ENCODE measurements at places on chromosomes 7 and 10.

DNA sequence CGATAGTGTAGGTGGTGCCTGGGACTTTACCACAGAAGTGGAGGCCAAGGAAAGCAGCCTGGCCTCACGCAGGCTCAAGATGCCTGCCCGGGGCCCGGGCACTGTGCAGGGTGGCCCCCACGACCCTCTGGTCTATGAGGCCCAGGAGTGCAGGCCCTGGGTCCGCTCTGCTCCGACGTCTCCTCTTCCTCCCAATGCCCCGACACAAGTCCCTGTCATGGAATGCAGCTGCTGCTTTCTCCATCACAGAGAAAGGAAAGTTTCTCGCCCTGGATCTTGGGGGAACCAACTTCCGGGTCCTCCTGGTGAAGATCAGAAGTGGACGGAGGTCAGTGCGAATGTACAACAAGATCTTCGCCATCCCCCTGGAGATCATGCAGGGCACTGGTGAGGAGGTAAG, 28.3 kb upstream of the HK1 start:
- no peak for DNase-seq

DNA sequence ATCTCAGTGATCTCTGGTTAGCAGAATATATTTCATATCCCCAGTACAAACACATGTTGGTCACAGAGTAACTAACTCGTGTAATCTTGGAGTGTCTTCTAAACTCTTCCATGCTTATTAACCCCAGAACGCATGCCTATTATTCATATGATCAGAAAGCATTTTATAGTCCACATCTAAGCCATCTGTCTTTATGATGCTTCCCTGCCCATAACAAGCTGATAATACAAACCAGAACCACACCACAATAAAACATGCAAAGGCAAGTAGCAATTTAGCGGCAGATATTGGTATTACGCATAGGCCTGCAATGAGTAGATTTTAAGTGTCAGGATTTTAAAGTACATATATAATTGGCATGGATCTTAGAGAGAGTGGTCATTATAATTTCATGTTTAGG, 120.0 kb upstream of the PRKCQ start:
- DNase-seq: no peak

GRCh38 chr7:18864967-18865366, 252.5 kb downstream of the TWIST1 start:
- no peak for DNase-seq

- no peak for DNase-seq
Observed at GRCh38 chr7:152911922-152912321, 152.4 kb downstream of the ACTR3B start.

DNA sequence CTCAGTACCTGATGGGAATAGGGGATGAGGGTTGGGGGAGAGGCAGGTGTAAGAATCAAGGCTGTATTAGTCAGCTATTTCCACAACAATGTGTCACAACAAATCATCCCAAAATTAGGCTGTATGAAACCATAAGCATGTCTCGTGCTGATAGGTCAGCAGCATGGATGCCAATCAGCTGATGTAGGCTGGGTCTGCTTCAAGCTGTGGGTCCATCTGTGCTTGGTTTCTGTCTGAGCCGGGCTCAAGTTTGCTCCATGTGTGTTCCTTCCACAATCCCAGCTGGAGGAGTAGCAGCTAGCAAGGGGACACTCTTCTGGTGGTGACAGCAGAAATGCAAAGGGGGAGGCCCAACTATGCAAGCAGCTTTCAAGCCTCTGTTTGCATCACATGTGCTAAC, 97.9 kb upstream of the ZNF746 start:
- DNase-seq: no peak

DNA sequence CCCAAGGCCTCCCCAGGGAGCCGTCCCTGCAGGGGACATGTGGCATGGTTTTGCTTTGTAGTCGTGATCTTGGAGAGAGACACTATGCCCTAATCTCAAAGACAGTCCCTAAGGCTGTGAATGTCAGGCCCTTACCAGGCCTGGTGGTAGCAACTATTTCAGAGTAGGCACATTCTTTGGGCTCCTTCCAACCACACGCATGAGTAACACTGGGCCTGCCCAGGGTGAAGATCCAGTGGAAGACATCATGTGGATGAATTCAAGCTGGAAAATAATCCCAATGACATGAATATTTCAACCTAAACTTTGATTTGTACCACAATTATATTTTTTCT, 39.5 kb upstream of the INSIG1 start:
- DNase-seq: no peak

GRCh38 chr10:119466655-119467054, 75.9 kb downstream of the RGS10 start:
- no peak for DNase-seq

- no peak for DNase-seq
Observed at GRCh38 chr10:88372051-88372715, 210.9 kb downstream of the RNLS start.

DNA sequence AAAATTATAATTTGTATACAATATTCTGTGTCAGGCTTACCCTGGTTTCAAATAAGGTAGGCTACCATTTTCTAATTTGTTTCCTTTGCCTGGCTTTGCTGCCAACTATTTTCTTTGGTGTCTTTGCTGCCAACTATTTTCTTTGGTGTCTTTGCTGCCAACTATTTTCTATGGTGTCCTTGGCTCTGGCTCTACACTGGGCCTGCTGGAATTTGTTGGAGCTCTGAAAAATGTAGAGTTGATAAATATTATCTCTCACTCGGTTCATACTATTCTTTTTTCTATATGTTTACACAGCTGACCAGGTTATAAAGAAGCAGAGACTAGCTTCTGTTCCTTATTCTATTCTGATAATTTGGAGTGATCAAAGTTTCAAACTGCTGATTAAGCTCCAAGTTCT, 768.0 kb upstream of the PHF14 start:
- no peak for DNase-seq

DNA sequence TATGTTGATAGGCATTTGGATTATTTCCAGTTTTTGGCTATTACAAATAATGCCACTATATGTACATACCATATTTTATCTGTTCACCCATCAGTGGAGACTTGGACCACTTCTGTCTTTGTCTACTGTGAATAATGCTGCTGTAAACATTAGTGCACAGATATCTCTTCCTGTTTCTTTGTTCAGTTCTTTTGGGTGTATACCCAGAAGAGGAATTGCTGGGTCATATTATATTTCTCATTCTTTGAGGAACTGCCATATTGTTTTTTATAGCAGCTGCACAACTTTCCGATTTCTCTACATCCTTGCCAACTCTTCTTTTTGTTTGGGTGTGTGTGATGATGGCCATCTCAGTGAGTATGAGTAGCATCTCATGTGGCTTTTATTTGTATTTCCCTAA, 218.0 kb downstream of the LRMDA start:
- DNase-seq: no peak

GRCh38 chr7:112290065-112290464, 83.6 kb downstream of the ZNF277 start:
- no peak for DNase-seq

DNA sequence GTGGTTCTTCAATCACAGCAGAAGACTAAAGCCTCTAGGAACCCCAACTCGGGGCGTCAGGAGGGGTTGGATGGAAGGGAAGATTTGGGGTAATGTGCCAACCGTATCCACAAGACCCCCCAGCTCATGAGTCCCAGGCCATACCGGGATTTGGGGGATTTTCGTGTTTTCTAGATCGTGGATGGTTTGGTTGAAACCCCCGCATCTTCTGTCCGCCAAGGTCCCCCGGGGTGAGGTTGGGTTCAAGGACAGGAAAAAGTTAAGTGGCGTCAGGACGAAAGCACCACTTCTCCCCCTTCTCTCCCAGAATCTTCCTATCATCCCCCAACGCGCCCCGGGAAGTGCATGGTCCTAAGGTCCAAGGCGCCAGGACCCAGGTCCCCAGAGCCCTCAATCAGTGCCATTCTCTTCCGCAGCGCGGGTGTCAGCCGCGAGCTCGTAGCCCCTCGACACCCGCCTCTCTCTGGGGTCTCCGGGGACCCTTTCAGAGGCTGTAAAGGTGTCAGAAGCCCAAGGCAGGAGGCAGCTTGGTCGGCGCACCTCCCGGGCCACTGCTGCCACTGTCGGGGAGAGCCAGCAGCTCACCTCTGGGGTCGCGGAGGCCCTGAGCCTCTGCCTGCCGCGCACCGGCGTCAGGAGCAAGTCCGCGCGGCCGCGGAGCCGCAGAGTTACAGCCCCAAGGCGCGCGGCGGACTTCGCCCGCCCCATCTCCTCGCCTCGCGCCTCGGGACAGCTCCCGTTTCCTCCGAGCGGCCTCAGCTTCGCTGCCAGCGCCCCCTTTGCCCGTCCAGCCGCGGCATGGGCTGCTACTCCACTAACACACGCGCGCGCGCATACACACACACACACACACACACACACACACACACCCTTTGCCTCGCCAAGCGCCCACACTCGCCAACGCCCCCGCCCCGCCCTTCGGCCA, 1.5 kb downstream of the MKX start:
- DNase-seq: no peak

DNA sequence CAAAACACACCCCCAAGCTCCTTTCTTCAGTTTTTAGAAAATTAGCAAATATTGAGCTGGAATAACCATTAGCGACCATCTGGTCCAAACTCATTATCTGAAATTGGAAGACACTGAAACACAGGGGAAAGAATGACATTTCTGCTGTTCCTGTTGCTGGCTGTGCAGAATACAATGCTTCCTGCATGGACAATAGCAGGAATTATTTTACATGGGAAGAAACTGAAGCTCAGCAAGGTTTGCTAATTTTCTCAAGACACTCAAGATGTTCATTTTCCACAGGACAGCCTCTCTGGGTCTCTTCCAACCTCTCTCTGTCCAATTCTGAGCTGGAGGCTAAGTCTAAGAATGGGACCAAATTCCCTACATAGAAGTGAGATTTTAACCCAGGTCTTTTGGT, 81.9 kb upstream of the TNS3 start:
- DNase-seq: no peak

- no peak for DNase-seq
Observed at GRCh38 chr7:40595832-40596231, 461.0 kb downstream of the SUGCT start.

DNA sequence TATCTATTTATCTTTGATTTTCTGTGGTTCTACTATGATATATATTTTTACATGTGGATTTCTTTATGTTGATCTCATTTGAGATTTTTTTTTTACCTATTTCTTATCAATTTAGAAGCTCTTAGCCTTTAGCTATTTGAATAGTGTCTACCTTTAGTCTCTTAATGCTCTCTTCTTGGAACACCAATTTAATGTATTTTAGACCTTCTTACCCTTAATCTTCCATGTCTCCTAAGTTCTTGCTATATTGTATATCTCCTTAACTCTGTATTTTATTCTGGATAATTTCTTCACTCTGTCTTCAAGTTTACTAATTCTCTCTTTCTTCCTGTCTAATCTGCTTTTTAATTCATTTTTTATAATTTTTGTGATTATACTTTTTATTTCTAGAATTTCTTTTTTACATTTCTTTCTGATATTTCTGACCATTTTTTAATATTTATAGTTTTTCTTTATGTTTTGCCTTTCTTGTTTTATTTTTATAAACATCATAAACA, 27.3 kb downstream of the CSTF2T start:
- DNase-seq: no peak

- DNase-seq: no peak
Observed at GRCh38 chr10:101053516-101053915, 8.3 kb upstream of the KAZALD1 start.

DNA sequence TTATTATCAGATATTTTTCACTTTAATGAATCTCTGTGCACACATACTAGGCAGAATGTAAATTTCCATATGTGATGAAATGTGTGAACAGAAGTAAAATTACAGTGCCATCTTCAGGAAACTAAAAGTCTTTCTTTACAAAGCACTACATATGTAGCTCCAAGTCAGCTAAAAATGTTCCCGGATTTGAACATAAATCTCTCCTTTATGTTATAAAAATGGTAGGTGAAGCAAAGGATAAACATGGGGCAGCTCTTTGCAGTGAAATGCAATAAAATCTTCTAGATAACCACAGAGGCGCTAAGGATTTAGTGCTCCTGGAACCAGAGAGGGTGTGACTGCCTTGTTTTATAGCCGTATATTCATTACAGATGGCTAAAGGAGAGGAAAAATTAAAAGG, 104.9 kb upstream of the C7orf33 start:
- DNase-seq: no peak

- DNase-seq: no peak
Observed at GRCh38 chr7:30596721-30597120, 2.0 kb downstream of the GARS1 start.

DNA sequence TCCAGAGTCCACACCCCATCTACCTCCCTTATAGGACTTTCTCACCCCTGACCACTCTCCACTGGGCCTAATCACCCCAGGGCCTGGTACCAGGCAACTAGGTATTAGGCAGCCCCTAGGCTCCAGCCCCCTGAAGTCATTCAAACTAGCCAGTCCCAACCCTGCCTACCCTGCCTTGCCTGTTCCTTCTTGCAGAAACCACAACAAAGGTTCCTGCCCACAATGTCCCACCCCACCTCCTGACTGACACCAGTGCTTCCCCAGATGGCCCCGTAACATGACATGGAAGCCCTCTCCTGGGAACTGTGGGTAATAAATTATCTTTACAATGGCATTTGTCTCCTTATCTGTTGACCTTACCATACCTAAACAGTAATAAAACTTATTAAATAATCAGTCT, 100.6 kb upstream of the PDE1C start:
- DNase-seq: no peak

DNA sequence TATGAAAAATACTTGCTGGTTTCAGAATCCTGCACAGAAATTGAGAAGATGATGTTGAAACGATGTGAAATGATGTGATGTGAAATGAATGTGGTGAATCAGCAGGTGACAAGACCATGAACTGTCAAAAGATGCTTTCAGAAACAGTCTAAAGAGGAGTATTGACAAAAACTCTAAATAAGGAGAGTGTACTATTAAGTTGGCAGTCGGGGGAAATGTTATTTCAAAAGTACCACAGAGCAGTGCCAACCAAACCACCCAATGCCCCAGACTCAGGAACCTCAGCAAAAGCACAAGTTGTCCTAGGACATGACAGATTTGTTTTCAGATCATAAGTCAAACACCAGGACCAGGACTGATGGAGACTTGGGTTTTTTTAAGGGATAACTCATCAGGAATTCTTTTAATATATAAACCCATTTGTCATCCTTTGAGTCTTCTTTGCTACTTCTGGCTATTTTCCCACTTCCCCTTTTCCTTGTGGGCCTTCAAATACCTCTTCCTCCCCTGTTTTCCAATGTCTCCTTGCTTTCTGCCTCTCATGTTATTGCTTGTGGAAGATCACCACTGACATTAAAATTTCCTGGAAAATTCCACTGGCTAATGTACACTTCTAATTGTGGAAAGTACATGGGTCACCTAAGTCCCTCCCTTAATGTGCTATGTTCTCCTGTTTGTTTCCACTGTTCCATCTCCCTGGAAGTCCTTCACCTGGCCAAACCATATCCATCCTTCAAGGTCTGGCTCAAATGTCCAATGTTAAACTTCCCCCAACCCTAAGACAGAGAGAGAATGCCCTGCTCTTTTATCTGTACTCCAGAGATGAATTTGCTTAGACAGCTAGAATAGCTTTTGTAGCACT, 10.2 kb upstream of the PPP1R3C start:
- DNase-seq: no peak

GRCh38 chr10:118557946-118558345, 37.5 kb downstream of the PRLHR start:
- no peak for DNase-seq

GRCh38 chr10:74011770-74012169, 13.9 kb downstream of the VCL start:
- no peak for DNase-seq

- DNase-seq: no peak
Observed at GRCh38 chr7:134724606-134725005, 54.8 kb upstream of the CALD1 start.

- DNase-seq: no peak
Observed at GRCh38 chr10:69101451-69102095, 13.7 kb downstream of the SRGN start.

GRCh38 chr10:101817337-101818118, 716 bp downstream of the OGA start:
- DNase-seq: no peak

Data from NCI-H345 (cell line).